ENCODE measurements at places on chromosomes 6 and 20. TPM values are rescaled to one million over a fixed set of nuclear protein-coding genes. Genes with fewer than 3 reads are reported as not detected.

- no peaks in the 10 kb centered on the region for H3K36me3 ChIP-seq
- DNase-seq, result peak; percentile 74
Measured at GRCh38 chr6:26607434-26608230, 10.9 kb downstream of the ABT1 start.

DNA sequence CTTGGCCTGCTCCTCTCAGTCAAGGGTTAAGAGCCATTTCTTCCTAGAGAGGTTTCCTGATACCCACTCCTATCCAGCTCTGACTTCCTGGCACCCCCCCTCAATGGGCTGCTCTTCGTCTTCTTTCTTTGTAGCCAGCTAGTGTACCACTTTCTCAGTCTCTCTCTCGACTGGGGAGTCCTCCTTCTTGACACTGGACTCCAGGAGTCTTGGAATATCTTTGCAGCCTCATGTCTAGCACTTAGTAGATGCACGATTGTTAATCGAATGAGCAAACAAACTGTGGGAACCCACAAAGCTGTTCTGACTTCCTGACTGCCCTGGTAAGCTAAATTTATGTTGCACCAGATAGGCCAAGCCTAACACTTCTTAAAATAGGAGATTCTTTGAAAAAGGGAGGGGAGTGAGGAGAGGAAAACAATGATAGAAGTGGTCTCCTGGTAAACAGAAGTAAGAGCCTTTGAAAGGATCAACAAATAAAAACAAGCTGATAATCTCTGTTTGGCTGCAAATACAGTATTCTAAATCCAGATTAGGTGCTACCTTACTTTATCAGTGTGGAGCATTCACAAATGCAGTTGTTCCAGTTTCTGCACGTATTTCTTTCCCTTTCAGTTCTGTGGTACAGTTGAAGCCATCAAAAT lies 160.1 kb upstream of the CITED2 start:
- peak overlapping the region; percentile 81 for H3K27ac ChIP-seq
- H3K27me3 ChIP-seq, result no peaks in the 10 kb centered on the region
- peak overlapping the region; percentile 61 for H3K4me3 ChIP-seq
- DNase-seq, result no peak

DNA sequence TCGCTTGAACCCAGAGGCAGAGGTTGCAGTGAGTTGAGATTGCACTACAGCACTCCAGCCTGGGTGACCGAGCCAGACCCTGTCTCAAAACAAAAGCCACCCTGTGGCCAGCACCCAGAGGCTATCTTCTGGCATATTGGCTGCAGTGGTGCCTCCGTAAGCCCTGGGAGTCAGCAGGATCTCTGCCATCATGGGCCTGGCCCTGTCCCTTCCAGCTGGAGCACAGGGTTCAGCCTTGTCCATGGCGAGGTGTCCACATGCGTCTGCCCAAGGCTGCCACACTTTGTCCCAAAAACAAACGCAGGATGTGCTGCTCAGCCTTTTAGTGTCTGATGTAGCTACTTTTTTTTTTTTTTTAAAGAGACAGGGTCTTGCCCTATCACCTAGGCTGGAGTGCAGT lies 15.4 kb upstream of the MTG2 start:
- H3K36me3 ChIP-seq, result peaks cover 26% of the 10 kb centered on the region
- H3K27ac ChIP-seq, result no peak overlapping the region
- H3K4me3 ChIP-seq, result no peak overlapping the region

- no peaks in the 10 kb centered on the region for H3K4me1 ChIP-seq
- no peaks in the 10 kb centered on the region for H3K36me3 ChIP-seq
- no peaks in the 10 kb centered on the region for H3K27me3 ChIP-seq
- peak within 1 kb of the TSS; percentile 63 for H3K27ac ChIP-seq
Measured at GRCh38 chr6:14117158-14118090, at the start of gene CD83. TSS of gene CD83 (plus strand) at chr6:14117772. CDS start at chr6:14117812, 40 bp downstream.

The OR2H1 gene
- polyA plus RNA-seq, result not detected

The PRICKLE4 gene
- 1.4 TPM for polyA plus RNA-seq

The MEI4 gene
- 2.3 TPM for polyA plus RNA-seq

The CST5 gene
- not detected for polyA plus RNA-seq

All from kidney (tissue), 22 donors.